A549 treated with Hydrocortisone at 1 μM for 4 hours (cell line): ENCODE measurements at places on chromosomes 2 and 18. TPM values are rescaled to one million over a fixed set of nuclear protein-coding genes. Genes with fewer than 3 reads are reported as not detected.

The GALNT13 gene
- total RNA-seq: 5.9 to 12.4 TPM (median 9.1 TPM) in 5 replicates

The MAP3K19 gene
- total RNA-seq: not detected in 5 replicates

The KANSL3 gene
- 22.2 to 27.8 TPM (median 22.3 TPM) in 5 replicates for total RNA-seq

The DLX2 gene
- total RNA-seq: 0.29 to 0.66 TPM (median 0.59 TPM) in 5 replicates

The TTN gene
- total RNA-seq: under 0.01 to 0.01 TPM (median under 0.01 TPM) in 5 replicates

The RAB17 gene
- total RNA-seq: 0.25 to 0.85 TPM (median 0.41 TPM) in 5 replicates

The FAM124B gene
- total RNA-seq: not detected in 5 replicates

The TXNDC9 gene
- 38.1 to 52.9 TPM (median 43.6 TPM) in 5 replicates for total RNA-seq

The MYO7B gene
- 0.12 to 0.31 TPM (median 0.21 TPM) in 5 replicates for total RNA-seq

The HTR2B gene
- total RNA-seq: 0.06 to 0.07 TPM in 2 of 5 replicates, not detected in the others

The MOGAT1 gene
- total RNA-seq: not detected in 5 replicates

The DSG4 gene
- not detected in 5 replicates for total RNA-seq

The PTPRM gene
- 27.1 to 36.1 TPM (median 33.7 TPM) in 5 replicates for total RNA-seq

The INO80C gene
- total RNA-seq: 22.2 to 25.5 TPM (median 25.0 TPM) in 5 replicates

The ADGRF3 gene
- total RNA-seq: 0.06 to 0.29 TPM (median 0.15 TPM) in 5 replicates

The NEB gene
- 0.20 to 0.47 TPM (median 0.36 TPM) in 5 replicates for total RNA-seq

The SLC19A3 gene
- 2.1 to 2.6 TPM (median 2.4 TPM) in 5 replicates for total RNA-seq

The EPAS1 gene
- 89.4 to 119 TPM (median 107 TPM) in 5 replicates for total RNA-seq

The SCG2 gene
- total RNA-seq: 0.90 to 1.3 TPM (median 0.98 TPM) in 5 replicates

The TLX2 gene
- total RNA-seq: 0.08 to 0.35 TPM (median 0.27 TPM) in 5 replicates

The CRIM1 gene
- total RNA-seq: 116 to 177 TPM (median 160 TPM) in 5 replicates

The LBX2 gene
- 2.4 to 4.3 TPM (median 3.6 TPM) in 5 replicates for total RNA-seq

The POTEC gene
- total RNA-seq: not detected in 5 replicates

The DES gene
- total RNA-seq: 0.23 to 0.93 TPM (median 0.51 TPM) in 5 replicates

The EMILIN1 gene
- total RNA-seq: 0.32 to 0.55 TPM (median 0.48 TPM) in 5 replicates

The FANCL gene
- 23.4 to 28.1 TPM (median 25.0 TPM) in 5 replicates for total RNA-seq

The PIKFYVE gene
- total RNA-seq: 4.2 to 8.0 TPM (median 6.3 TPM) in 5 replicates

The MFSD2B gene
- total RNA-seq: 0.18 to 0.84 TPM (median 0.52 TPM) in 5 replicates

The EDAR gene
- 0.02 to 0.09 TPM (median 0.08 TPM) in 5 replicates for total RNA-seq

The RASGRP3 gene
- total RNA-seq: 0.66 to 1.1 TPM (median 1.0 TPM) in 5 replicates

The CCBE1 gene
- 9.7 to 14.4 TPM (median 13.0 TPM) in 5 replicates for total RNA-seq

The SLC5A7 gene
- total RNA-seq: not detected in 5 replicates

The MYO5B gene
- total RNA-seq: 7.3 to 9.2 TPM (median 8.4 TPM) in 5 replicates

The CAPN14 gene
- total RNA-seq: 0.02 to 0.05 TPM (median 0.02 TPM) in 5 replicates

The HSBP1L1 gene
- 9.4 to 14.5 TPM (median 13.6 TPM) in 5 replicates for total RNA-seq
